Omental fat pad (tissue), 4 donors: ENCODE measurements at places on chromosomes 6 and 20. TPM values are rescaled to one million over a fixed set of nuclear protein-coding genes. Genes with fewer than 3 reads are reported as not detected.

Gene TAGAP
- 5.7 TPM for total RNA-seq

Gene TSPYL4
- 13.4 TPM for total RNA-seq

Gene HLA-DQA1
- total RNA-seq, result 14.5 TPM

Gene DUSP15
- not detected for total RNA-seq

Gene FNDC1
- total RNA-seq, result 0.47 TPM

Gene DEF6
- 10.6 TPM for total RNA-seq

Gene SAPCD1
- not detected for total RNA-seq

GRCh38 chr6:90294989-90295853 is 1.4 kb downstream of the BACH2 start:
- no peak for DNase-seq

DNA sequence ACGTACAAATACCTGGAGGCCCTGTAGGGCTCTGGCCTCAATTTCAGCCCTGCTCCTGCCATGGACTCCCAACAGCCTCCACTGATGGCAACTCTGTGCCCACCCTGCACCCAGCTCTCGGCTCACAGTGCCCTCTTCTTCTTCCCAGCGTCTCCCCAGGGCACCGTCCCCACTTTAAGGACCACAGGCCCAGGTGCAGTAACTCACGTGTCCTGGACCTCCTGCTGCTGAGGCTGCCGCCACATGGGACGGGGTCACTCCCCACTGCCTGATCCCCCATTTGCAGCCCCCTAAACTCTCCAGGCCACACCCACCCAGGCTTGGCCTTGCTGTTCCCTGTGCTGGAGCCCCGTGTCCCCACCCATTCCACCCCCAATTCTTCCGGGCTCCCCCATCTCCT is 223.4 kb downstream of the PREX1 start:
- DNase-seq, result no peak

DNA sequence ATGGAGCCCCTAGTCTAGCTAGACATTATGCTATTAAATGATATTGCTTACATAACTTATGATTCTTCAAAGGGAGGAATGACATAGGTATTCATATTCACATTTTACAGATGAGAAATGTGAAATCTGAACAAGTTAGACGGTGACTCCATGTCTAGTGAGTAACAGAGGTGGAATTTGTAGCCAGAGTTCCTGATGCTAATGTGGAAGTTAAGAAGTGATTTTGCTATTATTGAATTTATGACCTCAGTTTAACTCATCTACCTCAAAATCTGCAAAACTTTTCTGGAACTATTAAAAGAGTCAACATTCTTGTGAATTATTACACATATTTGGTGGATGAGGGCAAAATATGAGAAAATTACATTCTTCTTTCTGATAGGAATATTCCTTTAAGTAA is 347.6 kb upstream of the MMS22L start:
- DNase-seq, result no peak

DNA sequence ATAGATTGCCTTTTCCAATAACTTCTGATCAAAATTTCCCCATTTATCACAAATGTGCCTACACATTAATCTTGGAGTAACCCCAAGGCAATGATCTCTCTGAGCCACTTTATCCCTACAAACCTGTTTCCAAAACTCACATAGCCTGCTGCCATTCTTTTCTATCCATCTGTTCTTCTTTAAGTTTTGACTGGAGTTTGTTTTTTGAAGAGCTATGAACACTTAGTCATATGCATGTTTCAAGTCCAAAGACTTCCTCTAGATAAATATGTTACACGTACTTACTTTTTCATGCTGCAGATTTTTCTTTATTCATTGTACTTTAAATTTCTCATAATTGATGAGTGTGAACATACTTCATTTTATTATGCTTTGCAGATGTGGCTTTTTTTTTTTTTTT is 488.9 kb upstream of the CITED2 start:
- DNase-seq, result no peak

DNA sequence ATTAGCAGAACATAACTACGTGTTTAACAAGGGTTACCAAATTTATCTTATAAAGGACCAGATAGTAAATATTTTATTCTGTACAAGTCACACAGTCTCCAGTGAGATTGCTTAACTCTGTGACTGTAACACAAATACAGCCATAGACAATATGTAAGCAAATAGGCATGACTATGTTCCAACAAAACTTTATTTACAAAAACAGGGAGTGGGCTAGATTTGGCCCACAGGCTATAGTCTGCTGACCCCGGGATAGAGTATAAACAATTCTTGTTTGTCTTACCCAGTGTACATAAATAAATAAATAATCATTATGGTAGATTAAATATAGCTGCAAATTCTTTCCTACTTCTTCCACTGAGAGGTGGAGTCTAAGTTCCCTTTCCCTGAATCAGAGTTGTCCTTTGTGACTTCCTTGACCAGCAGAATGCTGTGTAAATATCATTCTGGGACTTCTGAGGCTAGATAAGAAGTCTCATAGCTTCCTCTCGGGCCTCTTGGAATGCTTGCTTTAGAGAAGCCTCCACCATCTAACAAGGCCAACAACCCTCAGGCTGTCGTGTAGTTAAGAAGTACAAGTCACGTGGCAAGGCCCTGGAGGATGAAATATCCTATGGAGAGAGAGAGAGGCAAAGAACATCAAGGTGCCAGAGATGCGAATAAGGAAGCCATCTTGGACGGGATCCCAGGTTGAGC is 59.1 kb upstream of the TMEM244 start:
- DNase-seq, result no peak

- no peak for DNase-seq
Observed at GRCh38 chr20:12928358-12928754, 80.4 kb upstream of the SPTLC3 start.

GRCh38 chr20:10795286-10796026 is 121.7 kb upstream of the JAG1 start:
- DNase-seq, result no peak
